ENCODE measurements at places on chromosomes 3 and 15. TPM values are rescaled to one million over a fixed set of nuclear protein-coding genes. Genes with fewer than 3 reads are reported as not detected.

GRCh38 chr3:16668776-16669545 is 63.7 kb upstream of the DAZL start:
- no peak for DNase-seq
- no peaks in the 10 kb centered on the region for H3K36me3 ChIP-seq
- H3K4me1 ChIP-seq: no peaks in the 10 kb centered on the region
- no peaks in the 10 kb centered on the region for H3K27me3 ChIP-seq
- H3K4me3 ChIP-seq: no peak overlapping the region

DNA sequence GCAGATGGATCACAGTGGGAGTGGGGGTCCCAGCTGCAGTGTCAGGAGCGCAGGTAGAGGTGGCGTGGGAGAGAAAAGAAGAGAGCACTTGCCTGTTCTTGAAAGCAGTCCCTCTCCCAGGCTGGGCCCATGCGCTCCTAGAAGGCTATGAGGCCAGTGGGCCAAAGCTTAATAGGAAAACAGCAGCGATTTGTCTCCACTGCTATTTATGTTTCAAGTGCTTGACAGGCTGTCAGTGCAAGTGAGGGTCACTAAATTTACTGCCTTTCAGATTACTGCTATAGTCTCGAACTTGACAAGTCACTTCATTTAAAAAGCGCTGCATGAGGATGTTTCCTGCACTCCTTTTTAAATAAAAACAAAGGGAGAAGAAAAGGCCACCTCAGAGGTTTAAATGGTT is 239.5 kb downstream of the GAP43 start:
- H3K36me3 ChIP-seq: no peaks in the 10 kb centered on the region
- DNase-seq: no peak
- no peak overlapping the region for H3K27ac ChIP-seq
- no peaks in the 10 kb centered on the region for H3K4me1 ChIP-seq

DNA sequence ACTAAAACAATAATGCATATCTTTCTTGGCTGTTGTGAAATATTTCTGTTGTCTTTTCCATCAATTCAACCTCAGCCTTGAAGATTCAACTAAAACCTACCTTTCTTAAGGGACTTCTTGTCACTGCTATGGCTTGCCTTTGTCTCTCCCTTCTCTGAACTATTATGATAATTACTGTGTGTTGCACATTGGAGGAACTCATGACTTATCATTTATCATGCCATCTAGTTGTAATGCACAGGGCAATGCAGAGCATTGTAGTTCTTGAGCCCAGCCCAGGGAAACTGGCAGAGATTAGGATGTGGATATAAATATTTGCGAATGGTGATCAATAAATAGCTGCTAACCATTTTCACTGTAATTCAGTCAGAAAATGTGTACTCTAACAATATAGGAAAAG is 427.1 kb upstream of the FRG2C start:
- no peak for DNase-seq
- H3K27me3 ChIP-seq: no peaks in the 10 kb centered on the region
- H3K36me3 ChIP-seq: no peaks in the 10 kb centered on the region
- H3K4me3 ChIP-seq: no peak overlapping the region

DNA sequence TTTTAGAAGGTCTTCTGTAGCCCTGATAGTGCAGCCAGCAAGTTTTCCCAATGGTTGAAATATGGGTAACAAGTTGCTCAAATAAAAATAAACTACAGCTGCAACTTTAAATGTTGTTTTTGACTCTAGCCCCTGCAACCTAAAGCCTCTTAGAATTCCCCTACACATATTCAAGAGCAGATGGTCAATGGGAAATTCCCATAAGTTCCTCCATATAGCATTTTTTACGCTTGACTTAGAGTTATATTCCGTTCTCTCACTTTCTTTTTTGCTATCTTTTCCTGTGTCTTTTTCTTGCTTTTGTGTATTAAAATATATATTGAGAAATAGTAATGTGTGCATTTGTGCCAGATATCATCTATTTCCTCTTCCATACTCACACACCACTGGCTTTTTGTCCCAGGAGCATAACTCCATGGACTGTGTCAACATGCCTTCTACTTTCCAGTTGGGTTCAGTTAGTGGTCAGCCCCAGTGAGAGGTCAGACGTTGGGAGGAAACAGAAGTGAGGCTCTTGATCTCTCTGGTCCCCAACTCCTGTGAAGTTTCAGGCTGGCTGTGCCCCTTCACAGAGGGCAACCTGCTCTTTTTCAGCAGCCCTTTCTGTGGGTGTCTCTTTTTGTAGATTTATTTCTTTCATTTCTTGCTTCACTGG is 63.3 kb upstream of the TP63 start:
- H3K27ac ChIP-seq: no peak overlapping the region
- no peaks in the 10 kb centered on the region for H3K27me3 ChIP-seq
- DNase-seq: no peak
- H3K4me3 ChIP-seq: no peak overlapping the region
- H3K4me1 ChIP-seq: no peaks in the 10 kb centered on the region

GRCh38 chr3:126911162-126912026 is 71.5 kb upstream of the PLXNA1 start:
- DNase-seq: peak; percentile 64
- no peak overlapping the region for H3K27ac ChIP-seq
- no peak overlapping the region for H3K4me3 ChIP-seq
- H3K27me3 ChIP-seq: no peaks in the 10 kb centered on the region
- H3K4me1 ChIP-seq: no peaks in the 10 kb centered on the region
- no peaks in the 10 kb centered on the region for H3K36me3 ChIP-seq

- H3K36me3 ChIP-seq: no peaks in the 10 kb centered on the region
- no peak overlapping the region for H3K27ac ChIP-seq
- DNase-seq: no peak
- H3K27me3 ChIP-seq: no peaks in the 10 kb centered on the region
- no peak overlapping the region for H3K4me3 ChIP-seq
Measured at GRCh38 chr3:121624147-121624899, 31.1 kb downstream of the FBXO40 start.

- no peak for DNase-seq
- H3K27me3 ChIP-seq: no peaks in the 10 kb centered on the region
- no peak overlapping the region for H3K4me3 ChIP-seq
Measured at GRCh38 chr3:5898106-5898505, 710.6 kb downstream of the EDEM1 start.

GOLGA8R gene
- 3.7 TPM for total RNA-seq

A4GNT gene
- total RNA-seq: not detected

UQCRC1 gene
- total RNA-seq: 251 TPM
